T-cell (primary cell): ENCODE measurements at places on chromosomes 3 and 15.

GRCh38 chr3:14788644-14789043, 30.1 kb upstream of the FGD5 start:
- no peak for DNase-seq

DNA sequence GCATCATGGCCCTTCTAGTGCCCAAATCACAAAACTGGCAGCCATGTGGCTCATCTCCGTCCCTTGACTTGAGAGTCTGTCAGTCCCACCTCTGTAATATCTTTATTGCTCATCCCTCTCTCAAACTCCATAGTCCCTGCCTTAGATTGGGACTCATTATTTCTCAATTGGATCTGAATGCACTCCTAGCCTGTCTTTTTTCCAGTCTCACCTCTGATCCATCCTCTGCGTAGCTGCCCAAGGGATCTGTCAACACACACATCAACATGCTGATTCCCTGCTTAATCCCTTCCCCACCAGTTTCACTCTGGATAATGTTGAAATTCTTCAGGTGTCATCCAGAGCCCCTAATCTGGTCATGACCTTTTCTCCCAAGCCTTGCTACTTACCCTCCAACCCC, 39.3 kb downstream of the NMNAT3 start:
- no peak for DNase-seq

GRCh38 chr3:126316031-126316461, 41.2 kb downstream of the KLF15 start:
- no peak for DNase-seq

DNA sequence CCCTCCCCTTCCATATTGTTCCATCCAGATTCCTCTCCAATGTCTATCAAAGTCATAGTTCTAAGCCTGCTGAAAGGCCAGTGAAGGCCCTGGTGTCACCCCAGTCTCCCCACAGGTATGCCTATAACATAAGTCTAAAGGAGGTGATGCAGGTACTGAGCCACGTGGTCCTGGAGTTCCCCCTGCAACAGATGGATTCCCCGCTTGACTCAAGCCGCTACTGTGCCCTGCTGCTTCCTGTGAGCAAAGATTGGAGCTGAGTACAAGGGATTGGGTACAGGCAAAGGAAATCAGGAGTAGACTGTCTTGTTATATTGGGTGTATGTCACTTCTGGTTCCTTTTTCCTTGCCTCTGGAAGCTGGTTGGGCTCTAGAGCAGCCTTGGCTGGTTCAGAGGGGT, 8.2 kb downstream of the EIF2B5 start:
- no peak for DNase-seq

GRCh38 chr3:183437061-183437460, 8.6 kb upstream of the MCF2L2 start:
- DNase-seq: no peak
